ENCODE measurements at places on chromosomes 3 and 15. TPM values are rescaled to one million over a fixed set of nuclear protein-coding genes. Genes with fewer than 3 reads are reported as not detected.

- no peak overlapping the region for H3K27ac ChIP-seq
- H3K27me3 ChIP-seq = peaks cover 8% of the 10 kb centered on the region
- H3K36me3 ChIP-seq = no peaks in the 10 kb centered on the region
- no peak overlapping the region for H3K4me3 ChIP-seq
- no peak for DNase-seq
These were observed 48.2 kb downstream of the WWTR1 start for GRCh38 chr3:149609595-149609994.

- H3K27ac ChIP-seq = no peak overlapping the region
- no peak overlapping the region for H3K4me3 ChIP-seq
- H3K27me3 ChIP-seq = peaks cover 8% of the 10 kb centered on the region
- no peak for DNase-seq
These were observed 74.8 kb upstream of the GATA2 start for GRCh38 chr3:128567705-128568356.

DNA sequence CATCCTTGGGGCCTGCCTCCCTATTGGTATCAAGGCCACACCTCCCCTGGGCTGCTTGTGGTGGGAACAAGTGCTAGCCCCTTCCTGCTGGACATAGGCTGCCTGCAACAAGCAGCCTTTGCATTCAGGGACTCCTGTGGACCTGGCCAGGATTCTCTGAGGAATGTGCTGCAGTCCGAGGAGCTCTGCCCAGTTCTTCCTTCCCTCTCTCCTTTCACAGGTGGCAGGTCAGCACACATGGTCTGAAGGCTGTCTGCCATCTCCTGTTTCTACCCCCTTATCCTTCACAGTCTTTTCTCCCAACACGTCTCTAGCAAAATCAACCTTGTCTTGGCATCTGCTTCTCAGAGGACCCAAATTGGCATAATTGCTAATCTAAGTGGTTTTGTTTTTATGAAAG is 97.0 kb upstream of the LIPC start:
- H3K27me3 ChIP-seq = no peaks in the 10 kb centered on the region
- H3K27ac ChIP-seq = no peak overlapping the region
- H3K4me3 ChIP-seq = no peak overlapping the region
- no peaks in the 10 kb centered on the region for H3K36me3 ChIP-seq
- H3K4me1 ChIP-seq = peaks cover 35% of the 10 kb centered on the region

DNA sequence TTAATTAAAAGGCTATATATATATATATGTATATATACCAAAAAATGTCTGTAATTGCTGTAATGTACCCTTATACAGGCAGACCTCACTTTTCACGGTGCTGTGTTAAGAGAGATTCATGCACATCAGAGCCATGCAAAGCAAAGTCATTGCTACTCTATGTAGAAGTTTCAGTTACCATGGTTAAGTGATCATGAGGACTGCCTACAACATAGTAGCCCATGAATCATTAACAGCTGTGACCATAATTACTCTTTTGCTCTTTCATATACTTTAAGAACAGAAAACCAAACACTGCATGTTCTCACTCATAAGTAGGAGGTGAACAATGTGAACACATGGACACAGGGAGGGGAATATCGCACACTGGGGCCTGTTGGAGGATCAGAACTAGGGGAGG is 225.3 kb upstream of the EPHA3 start:
- no peak overlapping the region for H3K4me3 ChIP-seq
- H3K27me3 ChIP-seq = no peaks in the 10 kb centered on the region
- no peak for DNase-seq
- H3K4me1 ChIP-seq = no peaks in the 10 kb centered on the region

DNA sequence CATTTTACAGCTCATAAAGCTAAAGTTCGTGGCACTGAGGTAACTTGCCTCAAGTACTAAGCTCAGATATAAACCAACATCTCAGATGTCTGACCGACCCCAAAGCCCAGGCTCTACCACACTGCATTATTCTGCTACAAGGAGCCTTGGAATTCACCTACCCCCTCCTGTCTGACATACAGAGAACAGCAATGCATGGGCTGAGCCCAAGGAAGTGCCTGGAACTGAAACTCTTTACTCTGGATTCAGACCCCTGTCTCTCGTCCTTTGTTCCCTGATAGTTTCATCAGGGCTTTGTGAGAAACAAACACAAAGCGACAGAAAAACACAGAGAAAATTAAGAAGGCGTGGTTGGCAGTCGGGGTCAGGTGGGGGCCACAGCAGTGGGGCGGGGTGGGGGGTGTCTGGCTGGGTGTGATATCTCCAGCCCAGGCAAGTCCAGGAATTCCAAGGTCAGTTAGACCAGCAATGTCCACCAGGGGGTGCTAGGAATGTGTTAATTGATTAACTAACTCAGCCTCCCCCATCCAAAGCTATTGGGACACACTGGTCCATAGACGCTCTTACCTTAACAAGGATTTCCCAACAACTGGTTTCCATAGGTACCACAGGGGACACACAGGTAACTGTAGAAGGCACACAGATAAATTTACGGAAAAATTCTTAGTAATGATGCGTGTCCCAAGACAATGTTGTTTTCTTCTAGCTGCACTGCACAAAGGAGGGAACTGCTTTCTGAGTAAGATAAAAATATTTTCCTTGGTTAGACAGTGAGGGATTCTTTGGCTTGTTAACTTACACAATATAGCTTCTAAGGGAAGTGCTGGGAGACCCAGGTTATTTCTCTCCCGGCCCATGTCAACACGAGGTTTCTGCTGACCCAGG is 18.8 kb upstream of the SSUH2 start:
- H3K4me3 ChIP-seq = no peak overlapping the region
- H3K4me1 ChIP-seq = peaks cover 27% of the 10 kb centered on the region
- H3K27me3 ChIP-seq = peaks cover 52% of the 10 kb centered on the region
- no peak overlapping the region for H3K27ac ChIP-seq

DNA sequence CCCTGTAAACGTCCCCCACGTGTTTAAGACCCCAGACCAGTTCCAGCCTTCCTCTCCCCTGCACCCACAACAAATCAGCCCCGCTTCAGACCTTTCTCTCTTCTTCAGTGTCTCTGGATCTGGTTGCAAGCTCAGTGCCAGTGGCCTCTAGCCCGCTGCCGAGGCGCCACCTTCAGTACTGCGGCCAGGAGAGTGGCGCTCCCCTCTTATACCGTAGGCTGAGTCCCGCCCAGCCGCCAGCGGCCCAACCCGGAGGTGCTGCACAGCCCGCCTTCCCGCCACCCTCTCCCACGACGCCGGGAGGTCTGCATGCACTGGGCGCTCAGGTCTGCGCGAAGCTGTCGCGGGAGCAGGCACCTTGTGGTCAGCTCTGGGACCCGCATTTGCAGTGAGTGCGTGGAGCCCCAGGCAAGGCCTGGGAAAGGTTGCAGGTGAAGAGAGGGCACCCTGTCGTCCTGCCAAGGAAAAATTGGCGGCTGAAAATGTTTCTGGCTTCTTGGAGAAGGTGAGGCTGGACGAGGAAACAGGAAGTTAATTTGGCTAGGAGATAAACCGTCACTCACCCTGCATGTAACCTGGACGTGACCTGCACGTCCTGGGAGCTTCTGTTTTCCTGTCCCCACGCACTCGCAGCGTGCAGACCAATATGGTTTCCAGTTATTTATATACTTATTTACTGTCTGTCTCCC is at the start of gene C2CD4B:
TSS of gene C2CD4B (minus strand) at position 182 of the 689 bp plus-strand sequence. CDS start 301 bp downstream, outside the sequence.
- no peaks in the 10 kb centered on the region for H3K36me3 ChIP-seq
- H3K4me1 ChIP-seq = peaks cover 2% of the 10 kb centered on the region
- peak within 1 kb of the TSS; percentile 55 for H3K4me3 ChIP-seq
- no peak for DNase-seq
- H3K27me3 ChIP-seq = peaks cover 60% of the 10 kb centered on the region

- no peak overlapping the region for H3K27ac ChIP-seq
- H3K4me3 ChIP-seq = peak overlapping the region; percentile 20
- H3K27me3 ChIP-seq = peaks cover 45% of the 10 kb centered on the region
- peaks cover 5% of the 10 kb centered on the region for H3K36me3 ChIP-seq
- no peak for DNase-seq
- H3K4me1 ChIP-seq = peaks cover 19% of the 10 kb centered on the region
These were observed 542 bp downstream of the PLOD2 start for GRCh38 chr3:146160321-146160963.

GRCh38 chr3:194019398-194020165 is 116.4 kb upstream of the HES1 start:
- H3K27me3 ChIP-seq = no peaks in the 10 kb centered on the region
- H3K27ac ChIP-seq = no peak overlapping the region
- peaks cover 12% of the 10 kb centered on the region for H3K4me1 ChIP-seq
- DNase-seq = no peak
- H3K4me3 ChIP-seq = no peak overlapping the region

GRCh38 chr3:155252535-155252934 is 40.9 kb downstream of the STRIT1 start:
- H3K4me1 ChIP-seq = no peaks in the 10 kb centered on the region
- H3K27ac ChIP-seq = no peak overlapping the region
- no peaks in the 10 kb centered on the region for H3K36me3 ChIP-seq
- H3K27me3 ChIP-seq = peaks cover 2% of the 10 kb centered on the region

DNA sequence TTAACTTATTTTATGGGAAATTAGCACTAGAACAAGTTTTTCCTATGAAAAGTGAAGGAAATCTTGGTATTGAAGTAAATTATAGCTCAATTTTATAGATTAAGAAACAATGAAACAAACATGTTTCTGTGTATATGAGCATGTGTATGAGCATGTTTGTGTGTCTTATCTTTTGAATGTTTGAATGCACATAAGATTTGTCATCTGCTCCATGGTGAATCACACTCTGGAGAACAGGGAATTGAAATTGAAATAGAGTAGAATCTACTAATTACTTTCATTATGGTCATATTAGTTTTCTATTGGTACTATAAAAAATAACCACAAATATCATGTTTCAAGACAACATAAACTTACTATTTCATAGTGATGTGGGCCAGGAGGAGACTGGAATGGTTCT is 646.6 kb downstream of the OTOL1 start:
- no peaks in the 10 kb centered on the region for H3K36me3 ChIP-seq
- no peaks in the 10 kb centered on the region for H3K4me1 ChIP-seq
- no peaks in the 10 kb centered on the region for H3K27me3 ChIP-seq
- no peak overlapping the region for H3K27ac ChIP-seq
- H3K4me3 ChIP-seq = no peak overlapping the region

- no peak overlapping the region for H3K27ac ChIP-seq
- H3K27me3 ChIP-seq = no peaks in the 10 kb centered on the region
- peaks cover 9% of the 10 kb centered on the region for H3K4me1 ChIP-seq
- no peak for DNase-seq
These were observed 57.1 kb downstream of the ADAMTS17 start for GRCh38 chr15:100284701-100285100.

DNA sequence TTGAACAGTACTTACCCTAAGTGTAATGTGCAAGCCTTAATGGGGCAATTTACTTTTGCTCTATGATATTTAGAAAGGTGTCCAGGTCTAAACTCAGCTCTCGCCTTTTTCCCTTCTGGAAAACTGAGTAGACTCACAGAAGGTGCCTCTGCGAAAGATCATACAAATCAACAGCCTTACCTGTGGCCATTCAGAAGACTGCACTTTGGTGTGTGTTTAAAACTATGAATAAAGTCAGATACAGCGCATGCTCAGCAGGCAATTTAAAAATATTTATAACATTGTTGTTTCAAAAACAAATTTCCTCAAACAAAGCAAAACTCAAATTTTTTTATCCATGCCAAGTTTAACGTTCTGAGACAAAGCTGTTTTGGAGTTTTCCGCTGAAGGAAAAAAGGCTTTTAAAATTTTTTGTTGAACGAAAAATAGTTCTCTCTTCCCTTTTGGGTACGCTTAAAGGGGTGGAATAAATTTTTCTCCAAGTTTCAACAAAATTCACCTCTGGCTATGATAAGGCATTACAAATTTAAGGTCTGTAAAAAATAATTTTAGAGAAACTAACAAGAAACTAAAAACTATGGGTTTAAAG is 156.3 kb downstream of the TIGIT start:
- no peak overlapping the region for H3K4me3 ChIP-seq
- H3K27ac ChIP-seq = no peak overlapping the region
- peaks cover 8% of the 10 kb centered on the region for H3K4me1 ChIP-seq

GRCh38 chr15:51969728-51970127 is 1.9 kb downstream of the LEO1 start:
- H3K4me3 ChIP-seq = peak overlapping the region; percentile 99
- peak overlapping the region; percentile 96 for H3K27ac ChIP-seq
- no peaks in the 10 kb centered on the region for H3K27me3 ChIP-seq
- H3K36me3 ChIP-seq = peaks cover 16% of the 10 kb centered on the region

GRCh38 chr3:102302020-102302419 is 132.8 kb upstream of the ZPLD1 start:
- H3K27ac ChIP-seq = no peak overlapping the region
- H3K27me3 ChIP-seq = peaks cover 9% of the 10 kb centered on the region
- no peaks in the 10 kb centered on the region for H3K4me1 ChIP-seq

- H3K4me1 ChIP-seq = peaks cover 26% of the 10 kb centered on the region
- no peaks in the 10 kb centered on the region for H3K36me3 ChIP-seq
- no peak for DNase-seq
- H3K27me3 ChIP-seq = no peaks in the 10 kb centered on the region
These were observed 1.9 kb downstream of the LAMP3 start for GRCh38 chr3:183160616-183161015.

DNA sequence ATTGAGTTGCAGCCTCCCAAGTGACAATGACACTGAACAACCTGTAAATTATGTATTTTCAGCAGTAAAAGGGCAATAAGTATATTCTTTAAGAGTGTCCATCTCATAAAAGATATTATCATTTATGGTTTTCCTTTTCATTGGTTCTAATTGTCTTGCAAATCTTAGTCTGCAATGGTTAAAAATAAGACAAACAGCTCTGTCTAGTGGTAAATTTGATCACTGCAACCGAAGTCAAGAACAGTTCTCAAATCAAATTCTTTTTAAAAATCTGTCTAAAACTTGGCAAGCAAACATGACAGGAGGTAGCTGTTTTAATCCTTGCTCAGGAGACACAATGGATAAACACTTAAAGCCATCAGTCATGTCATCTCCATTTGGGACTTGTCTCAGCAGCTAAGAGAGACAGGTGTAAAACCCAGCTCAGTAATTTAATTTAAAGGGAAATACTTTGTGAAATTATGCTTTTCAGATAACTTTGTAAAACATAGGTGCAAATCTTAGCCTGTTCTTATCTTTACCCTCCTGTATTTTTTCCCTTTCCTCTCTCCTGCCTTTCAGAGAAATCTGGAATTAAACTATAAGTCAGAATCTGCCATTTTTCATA is 150.3 kb upstream of the ARHGEF26 start:
- H3K27me3 ChIP-seq = peaks cover 17% of the 10 kb centered on the region
- no peaks in the 10 kb centered on the region for H3K4me1 ChIP-seq
- H3K4me3 ChIP-seq = no peak overlapping the region
- no peak for DNase-seq
- no peaks in the 10 kb centered on the region for H3K36me3 ChIP-seq

Gene CD86
- polyA plus RNA-seq = 0.45 TPM

Gene TMEM45A
- polyA plus RNA-seq = not detected

Gene FOXL2NB
- polyA plus RNA-seq = not detected

Gene BMF
- 0.23 TPM for polyA plus RNA-seq

Gene HES1
- polyA plus RNA-seq = not detected

Gene COL8A1
- polyA plus RNA-seq = not detected

Gene SI
- polyA plus RNA-seq = not detected

Gene CYP1A2
- polyA plus RNA-seq = not detected

Gene P2RY14
- not detected for polyA plus RNA-seq

Gene TMCO5A
- polyA plus RNA-seq = not detected

Gene HIGD2B
- not detected for polyA plus RNA-seq

All from naive thymus-derived CD8-positive, alpha-beta T cell (primary cell).